GM13976 (cell line): ENCODE measurements at places on chromosomes 1 and 21.
A peak's percentile ranks its signal among the peaks of the same experiment; 100 is the strongest.

- no peak for DNase-seq
Measured at GRCh38 chr1:235932090-235932510, 65.4 kb upstream of the LYST start.

DNA sequence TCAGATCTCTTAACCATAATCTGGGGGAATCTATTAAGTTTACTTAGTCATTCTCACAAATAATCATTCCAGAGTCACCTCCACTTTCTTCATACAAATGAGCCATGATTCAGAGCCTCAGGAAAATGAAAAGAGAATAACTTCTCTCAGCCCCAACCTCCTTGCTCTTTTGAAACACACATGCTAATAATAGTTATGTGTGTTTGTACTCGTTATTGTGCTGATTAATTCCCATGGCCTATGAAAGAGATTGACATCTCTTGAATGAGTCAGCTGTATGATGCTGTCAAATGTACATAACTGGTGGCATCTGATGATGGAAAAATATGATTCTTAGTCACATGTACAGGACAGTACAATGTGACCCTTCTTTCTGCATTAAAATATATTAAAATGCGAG lies 41.5 kb downstream of the DTL start:
- no peak for DNase-seq

GRCh38 chr1:43786960-43787359 lies 79.6 kb downstream of the ST3GAL3 start:
- DNase-seq: no peak

DNA sequence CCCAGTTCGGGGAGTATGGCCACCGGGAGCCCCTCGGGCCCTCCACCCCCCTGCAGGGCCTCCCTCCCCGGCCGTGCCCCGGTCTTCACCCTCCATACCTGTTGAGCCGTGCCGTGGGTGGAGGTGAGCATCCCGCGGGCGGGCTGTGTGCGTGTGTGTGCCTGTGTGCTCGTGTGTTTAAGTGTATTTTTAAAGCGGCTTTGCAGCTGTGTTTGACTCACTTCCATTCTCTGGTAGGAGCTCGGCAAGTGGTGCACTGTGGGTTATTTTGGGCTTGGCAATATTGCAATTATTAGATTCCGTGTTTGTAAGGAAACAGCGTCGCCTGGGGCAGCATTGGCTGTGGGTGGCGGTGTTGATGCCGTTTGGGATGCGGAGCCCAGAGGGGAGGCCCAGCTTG lies 20.3 kb upstream of the PLCH2 start:
- DNase-seq: no peak

GRCh38 chr1:158391099-158391498 lies 8.2 kb downstream of the OR10T2 start:
- no peak for DNase-seq

DNA sequence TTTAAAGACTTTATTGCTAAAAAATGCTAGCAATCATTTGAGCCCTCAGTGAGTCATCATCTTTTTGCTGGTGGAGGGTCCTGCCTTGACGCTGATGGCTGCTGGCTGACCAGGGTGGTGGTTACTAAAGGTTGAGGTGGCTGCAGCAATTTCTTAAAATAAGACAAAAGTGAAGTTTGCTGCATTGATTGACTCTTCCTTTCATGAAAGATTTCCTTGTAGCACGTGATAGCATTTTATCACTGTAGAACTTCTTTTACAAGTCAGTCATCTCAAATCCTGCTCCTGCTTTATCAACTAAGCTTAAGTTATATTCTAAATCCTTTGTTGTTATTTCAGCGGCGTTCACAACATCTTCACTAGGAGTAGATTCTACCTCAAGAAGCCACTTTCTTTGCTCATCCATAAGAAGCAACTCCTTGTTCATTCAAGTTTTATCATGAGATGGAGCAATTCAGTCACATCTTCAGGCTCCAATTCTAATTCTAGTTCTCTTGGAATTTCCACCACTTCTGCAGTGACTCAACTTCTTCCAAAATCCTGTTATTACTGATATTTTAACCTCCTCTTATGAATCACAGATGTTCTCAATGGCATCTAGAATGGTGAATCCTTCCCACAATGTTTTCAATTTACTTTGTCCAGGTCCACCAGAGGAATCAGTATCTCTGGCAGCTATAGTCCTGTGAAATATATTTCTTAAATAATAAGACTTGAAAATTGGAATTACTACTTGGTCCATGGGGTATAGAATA lies 17.6 kb upstream of the RGS1 start:
- no peak for DNase-seq

DNA sequence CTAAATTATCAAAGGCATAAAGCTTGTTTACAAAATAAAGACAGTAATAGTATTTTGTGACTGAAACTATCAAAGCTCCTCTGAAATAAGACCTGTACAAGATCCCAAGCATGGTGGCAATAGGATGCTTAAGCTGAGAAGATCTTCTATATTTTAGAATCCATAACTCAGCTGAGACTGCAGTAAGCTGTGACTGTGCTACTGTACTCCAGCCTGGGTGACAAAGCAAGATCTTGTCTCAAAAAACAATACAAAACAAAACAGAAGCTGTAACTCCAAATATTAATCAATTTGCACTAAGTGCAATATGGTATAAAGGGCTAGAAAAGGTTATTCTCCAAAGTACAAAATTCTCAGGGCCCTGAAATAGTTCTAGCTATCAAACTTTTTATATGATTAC lies 55.8 kb upstream of the CPLANE2 start:
- no peak for DNase-seq

- DNase-seq: no peak
Measured at GRCh38 chr1:15181564-15181963, 28.0 kb downstream of the TMEM51 start.

GRCh38 chr1:71170925-71171324 lies 90.1 kb upstream of the ZRANB2 start:
- no peak for DNase-seq

DNA sequence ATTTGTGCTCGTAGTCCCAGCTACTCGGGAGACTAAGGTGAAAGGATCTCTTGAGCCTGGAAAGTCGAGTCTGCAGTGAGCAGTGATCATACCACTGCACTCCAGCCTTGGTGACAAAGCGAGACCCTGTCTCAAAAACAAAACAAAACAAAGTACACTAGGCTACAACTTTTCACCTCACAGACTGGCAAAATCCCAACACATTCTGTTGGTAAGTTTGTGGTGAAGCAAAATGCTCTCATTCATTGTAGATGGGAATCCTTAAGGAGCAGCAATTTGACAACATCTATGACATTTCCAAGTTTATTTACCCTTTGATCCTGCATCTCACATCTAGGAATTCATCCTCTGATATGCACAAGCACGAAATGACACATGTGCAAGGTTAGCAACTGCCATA lies 20.2 kb upstream of the SLC1A7 start:
- DNase-seq: no peak

DNA sequence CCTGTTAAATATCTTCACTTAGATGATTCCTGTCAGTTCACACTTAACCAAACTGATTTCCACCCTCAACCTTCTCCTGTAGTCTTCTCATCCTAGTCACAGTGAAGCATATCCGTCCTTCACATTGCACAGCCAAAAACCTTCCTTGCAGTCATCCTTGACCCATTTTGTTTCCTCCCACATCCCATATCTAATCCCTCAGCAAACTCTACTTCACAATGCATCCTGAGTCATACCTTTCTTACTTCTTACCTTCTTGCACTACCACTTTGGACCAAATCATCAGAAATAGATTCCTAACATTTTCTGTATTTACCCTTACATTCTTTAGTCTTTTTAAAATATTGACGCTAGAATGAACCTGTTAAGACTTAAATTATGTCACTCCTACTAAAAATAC lies 86.9 kb downstream of the OLFML2B start:
- DNase-seq: no peak

- DNase-seq: no peak
Measured at GRCh38 chr1:37290718-37291117, 183.7 kb upstream of the ZC3H12A start.

GRCh38 chr1:173864179-173864867 lies 3.5 kb downstream of the GAS5 start:
- DNase-seq: no peak

DNA sequence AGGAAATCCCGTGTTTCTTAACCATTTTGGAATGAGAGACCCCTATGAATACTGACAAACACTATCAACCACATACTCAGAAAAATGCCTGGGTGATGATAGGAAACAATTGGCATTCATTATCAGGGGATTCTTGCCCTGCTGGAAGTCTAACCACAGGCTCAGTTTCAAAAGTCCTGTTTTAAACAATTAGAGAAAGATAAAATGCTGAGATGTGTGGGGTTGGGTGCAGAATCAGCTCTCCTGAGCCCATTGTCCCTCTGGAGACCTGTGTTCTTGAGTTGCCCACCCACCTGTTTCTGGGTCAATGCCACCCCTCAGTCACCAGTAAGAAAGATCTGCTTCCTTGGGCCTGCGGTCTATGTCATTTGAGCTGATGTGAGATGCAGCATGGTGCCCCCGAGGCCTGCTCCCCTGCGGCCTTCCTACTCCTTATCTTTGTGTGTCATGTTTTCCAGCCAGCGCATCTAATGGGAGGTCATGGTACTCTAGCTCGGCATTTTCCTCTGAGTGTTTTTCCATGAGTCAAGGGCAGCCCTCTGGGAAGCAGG lies 130.3 kb upstream of the PLXNA2 start:
- DNase-seq: no peak

DNA sequence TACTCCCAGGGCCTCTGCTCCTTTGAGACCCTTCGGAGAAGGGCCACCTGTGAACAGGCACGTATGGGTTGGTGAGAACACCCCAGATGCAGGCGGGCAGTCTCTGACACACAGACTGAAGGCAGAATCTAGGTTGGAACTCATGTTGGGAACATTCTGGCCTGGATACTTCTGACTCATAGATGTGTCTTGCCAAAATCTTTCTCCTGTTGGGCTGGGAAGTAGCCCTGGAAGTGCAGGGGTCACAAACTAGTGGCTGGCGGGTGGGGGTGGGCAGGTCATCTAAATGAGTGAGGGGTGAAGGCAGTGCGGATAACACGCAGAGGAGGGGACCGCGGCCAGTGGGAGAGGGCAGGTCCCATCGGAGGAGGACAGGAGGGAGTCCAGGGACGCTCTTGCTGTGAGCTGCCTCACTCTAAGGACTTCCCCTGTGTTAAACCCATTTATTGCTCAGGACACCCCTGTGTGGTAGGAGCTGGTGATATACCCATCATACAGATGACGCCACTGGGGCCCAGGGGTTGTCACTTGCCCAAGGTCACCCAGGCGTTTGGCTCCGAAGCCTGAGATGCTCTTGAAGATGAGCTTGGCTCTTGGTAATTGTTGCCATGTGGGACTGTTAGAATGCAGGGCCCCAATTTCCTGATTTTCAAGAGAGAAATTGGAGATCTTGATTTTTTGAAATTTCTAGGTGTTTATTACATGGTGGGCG lies 181.0 kb downstream of the PTPRU start:
- DNase-seq: no peak

DNA sequence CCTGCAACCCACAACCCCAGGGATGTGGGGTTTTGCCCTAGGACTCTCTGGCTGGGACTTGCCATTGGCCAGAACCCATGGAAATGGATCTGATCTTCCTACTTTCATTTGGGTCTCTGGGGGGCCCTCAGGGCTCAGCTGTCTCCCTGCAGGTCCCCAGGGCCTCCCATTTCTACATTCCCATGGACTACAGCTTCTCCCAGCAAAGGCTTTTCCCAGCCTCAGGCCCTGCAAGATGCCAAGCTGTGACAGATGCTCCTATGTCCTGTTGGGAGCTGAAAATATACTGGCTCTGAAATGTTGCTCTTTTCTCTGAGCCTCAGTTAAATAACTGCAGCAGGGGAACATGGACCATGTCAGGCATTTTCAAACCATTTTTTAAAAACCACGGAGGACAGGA lies 99.5 kb upstream of the IGSF21 start:
- DNase-seq: no peak

DNA sequence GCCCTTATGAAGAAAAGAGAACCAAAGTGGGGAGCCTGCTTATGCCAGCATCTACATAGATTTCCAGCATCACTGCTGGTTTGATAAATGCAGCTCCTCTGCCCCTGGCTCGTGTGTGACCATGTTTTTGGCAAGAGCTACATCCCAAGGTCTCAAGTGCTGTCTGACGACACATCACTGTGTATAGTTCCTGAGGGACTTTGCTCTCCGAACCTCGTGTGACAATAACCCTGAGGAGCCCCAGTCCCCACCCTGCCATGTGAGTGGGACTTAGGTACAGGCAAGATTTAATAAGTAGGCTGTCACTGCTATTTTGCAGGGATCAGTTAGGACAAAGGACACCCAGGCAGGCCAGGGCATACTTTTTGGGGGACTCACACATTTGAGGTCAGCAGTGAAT lies 28.8 kb upstream of the RERE start:
- no peak for DNase-seq

GRCh38 chr1:78668427-78668826 lies 18.8 kb downstream of the IFI44 start:
- DNase-seq: no peak

DNA sequence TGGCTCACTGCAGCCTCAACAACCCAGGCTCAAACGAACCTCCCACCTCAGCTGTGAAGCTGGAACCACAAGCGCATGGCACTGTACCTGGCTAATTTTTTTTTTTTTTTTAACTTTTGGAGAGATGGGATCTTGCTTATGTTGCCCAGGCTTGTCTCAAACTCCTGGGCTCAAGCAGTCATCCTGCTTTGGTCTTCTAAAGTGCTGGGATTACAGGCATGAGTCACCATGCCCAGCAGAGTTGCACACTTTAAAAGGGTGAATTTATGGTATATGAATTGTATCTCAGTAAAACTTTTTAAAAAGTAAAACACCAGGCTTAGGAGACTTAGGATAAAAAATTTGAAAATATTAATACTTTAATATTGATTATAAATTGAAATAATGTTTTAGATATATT lies 99.1 kb downstream of the CLEC20A start:
- DNase-seq: no peak

GRCh38 chr1:85328713-85329397 lies 52.4 kb upstream of the BCL10 start:
- DNase-seq: no peak

- DNase-seq: no peak
Measured at GRCh38 chr1:63600248-63600647, 7.0 kb downstream of the PGM1 start.

GRCh38 chr1:156571261-156571852 lies 1.0 kb downstream of the IQGAP3 start:
- DNase-seq: peak; percentile 53

GRCh38 chr1:231385416-231385748 lies 36.7 kb downstream of the EGLN1 start:
- no peak for DNase-seq
